Activated CD4-positive, alpha-beta memory T cell treated with anti-CD3 and anti-CD28 coated beads for 36 hours (primary cell): ENCODE measurements at places on chromosomes 6 and 20. TPM values are rescaled to one million over a fixed set of nuclear protein-coding genes. Genes with fewer than 3 reads are reported as not detected.
A peak's percentile ranks its signal among the peaks of the same experiment; 100 is the strongest.

Gene GPLD1
- total RNA-seq: 0.19 TPM

Gene HLA-DQA1
- total RNA-seq: 1.4 TPM

GRCh38 chr20:19544684-19545083 lies 213.4 kb upstream of the RIN2 start:
- H3K4me3 ChIP-seq: no peak overlapping the region
- peaks cover 1% of the 10 kb centered on the region for H3K4me1 ChIP-seq
- H3K27ac ChIP-seq: no peak overlapping the region
- DNase-seq: no peak

GRCh38 chr6:159726255-159726917 lies 920 bp upstream of the WTAP start:
- H3K27ac ChIP-seq: peak overlapping the region; percentile 98
- H3K4me1 ChIP-seq: peaks cover 40% of the 10 kb centered on the region
- H3K27me3 ChIP-seq: no peaks in the 10 kb centered on the region

GRCh38 chr6:17984812-17985670 lies 2.4 kb downstream of the KIF13A start:
- peaks cover 10% of the 10 kb centered on the region for H3K4me1 ChIP-seq
- H3K36me3 ChIP-seq: no peaks in the 10 kb centered on the region
- peaks cover 48% of the 10 kb centered on the region for H3K27me3 ChIP-seq
- DNase-seq: no peak
- no peak overlapping the region for H3K4me3 ChIP-seq

Gene BICRAL
- total RNA-seq: 12.0 TPM

- no peak overlapping the region for H3K4me3 ChIP-seq
- no peaks in the 10 kb centered on the region for H3K36me3 ChIP-seq
- H3K27ac ChIP-seq: no peak overlapping the region
- DNase-seq: no peak
- H3K27me3 ChIP-seq: no peaks in the 10 kb centered on the region
Observed at GRCh38 chr6:81897793-81898192, 145.3 kb upstream of the TENT5A start.

- H3K4me3 ChIP-seq: no peak overlapping the region
- DNase-seq: no peak
- H3K36me3 ChIP-seq: no peaks in the 10 kb centered on the region
- no peaks in the 10 kb centered on the region for H3K27me3 ChIP-seq
Observed at GRCh38 chr6:165704045-165704748, 41.2 kb upstream of the PDE10A start.

GRCh38 chr6:78324213-78324612 lies 543.1 kb upstream of the IRAK1BP1 start:
- H3K36me3 ChIP-seq: no peaks in the 10 kb centered on the region
- H3K4me3 ChIP-seq: no peak overlapping the region
- no peaks in the 10 kb centered on the region for H3K4me1 ChIP-seq

DNA sequence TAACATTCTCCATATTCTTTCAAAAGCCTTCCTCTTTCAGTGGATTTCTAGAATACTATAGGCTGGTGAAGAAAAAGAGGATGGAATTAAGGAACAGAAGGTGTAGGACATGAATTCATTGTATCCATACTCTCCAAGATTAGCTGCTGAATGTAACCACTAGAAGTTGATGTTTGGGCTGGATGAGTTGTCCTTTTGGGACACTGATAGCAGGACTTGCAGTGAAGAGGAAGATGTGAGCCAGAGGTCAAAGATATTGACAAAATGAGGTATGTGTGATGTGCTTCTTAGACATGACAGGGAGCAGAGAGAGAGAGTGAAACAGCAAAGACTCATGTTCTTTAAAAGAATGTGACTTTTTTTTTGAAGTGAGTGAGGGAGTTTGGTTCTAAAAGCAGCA lies 134.3 kb upstream of the MAN1A1 start:
- DNase-seq: no peak
- no peak overlapping the region for H3K27ac ChIP-seq
- H3K4me1 ChIP-seq: no peaks in the 10 kb centered on the region
- no peak overlapping the region for H3K4me3 ChIP-seq
- H3K36me3 ChIP-seq: no peaks in the 10 kb centered on the region

Gene EXOC2
- total RNA-seq: 40.5 TPM

DNA sequence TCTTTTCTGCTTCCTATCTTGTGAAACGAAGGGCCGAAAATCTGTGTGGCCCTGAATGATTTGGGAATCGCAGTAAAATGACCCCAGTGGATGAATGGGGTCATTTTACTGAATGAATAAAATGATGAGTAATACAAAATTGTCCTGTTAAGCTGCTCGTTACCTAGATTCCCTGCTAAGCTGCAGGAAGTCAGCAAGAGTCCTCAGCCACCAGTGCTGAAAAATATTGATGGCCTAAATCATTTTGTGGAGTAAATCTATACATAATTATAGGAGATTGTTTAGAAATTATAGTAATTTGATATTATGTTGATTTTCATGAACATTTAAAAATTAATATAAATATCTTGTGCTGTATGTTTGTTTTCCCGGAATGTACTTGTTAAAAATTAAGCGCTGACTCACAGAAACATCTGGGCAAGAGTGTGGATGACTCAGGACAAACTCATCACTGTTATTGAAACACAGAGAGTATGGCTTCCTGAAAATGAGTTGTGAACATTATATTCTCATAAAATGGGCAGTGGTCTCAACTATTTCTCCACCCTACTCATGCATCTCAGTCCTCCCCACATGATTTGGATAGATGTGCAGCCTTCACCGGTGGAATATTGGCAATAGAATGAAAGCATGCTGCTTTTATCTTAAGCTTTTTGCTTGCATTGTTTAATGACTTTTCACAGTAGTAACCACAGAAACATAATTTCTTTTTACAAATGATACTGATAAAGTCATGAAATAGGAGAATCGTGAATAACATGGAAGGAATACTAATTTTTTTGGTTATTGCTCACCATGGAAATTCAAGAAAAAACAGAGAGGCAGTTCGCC lies 36.2 kb upstream of the RGS17 start:
- no peak overlapping the region for H3K4me3 ChIP-seq
- H3K27me3 ChIP-seq: no peaks in the 10 kb centered on the region
- no peaks in the 10 kb centered on the region for H3K36me3 ChIP-seq
- no peak for DNase-seq

DNA sequence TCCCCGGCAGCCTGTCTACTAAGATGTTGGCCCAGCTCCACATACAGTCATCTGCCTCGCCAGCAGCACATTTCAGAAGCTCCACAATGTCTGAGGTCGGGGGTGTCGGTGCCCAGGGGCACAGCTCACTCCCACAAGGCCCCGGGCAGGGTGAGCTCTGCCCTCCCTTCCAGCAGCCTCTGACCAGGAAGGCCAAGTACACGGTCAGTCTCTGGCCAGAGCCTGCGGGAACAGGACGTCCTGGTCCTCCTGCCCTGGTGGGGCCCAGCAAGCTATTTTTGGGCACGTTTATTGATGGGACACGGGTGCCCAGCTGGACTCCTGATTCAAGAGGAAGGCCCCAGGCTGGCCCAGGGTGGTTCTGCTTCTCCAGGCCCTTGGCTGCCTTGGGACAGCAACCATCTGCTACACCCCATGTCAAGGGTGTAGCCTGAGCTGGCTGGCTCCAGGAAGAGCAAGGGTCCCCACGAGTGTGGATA lies 114.9 kb upstream of the PTPN1 start:
- no peak overlapping the region for H3K27ac ChIP-seq
- H3K4me3 ChIP-seq: no peak overlapping the region
- peaks cover 6% of the 10 kb centered on the region for H3K4me1 ChIP-seq
- no peak for DNase-seq

Gene PSMG4
- 24.2 TPM for total RNA-seq

GRCh38 chr6:140729521-140729920 lies 1355.1 kb upstream of the CITED2 start:
- H3K36me3 ChIP-seq: no peaks in the 10 kb centered on the region
- no peaks in the 10 kb centered on the region for H3K27me3 ChIP-seq
- DNase-seq: no peak

DNA sequence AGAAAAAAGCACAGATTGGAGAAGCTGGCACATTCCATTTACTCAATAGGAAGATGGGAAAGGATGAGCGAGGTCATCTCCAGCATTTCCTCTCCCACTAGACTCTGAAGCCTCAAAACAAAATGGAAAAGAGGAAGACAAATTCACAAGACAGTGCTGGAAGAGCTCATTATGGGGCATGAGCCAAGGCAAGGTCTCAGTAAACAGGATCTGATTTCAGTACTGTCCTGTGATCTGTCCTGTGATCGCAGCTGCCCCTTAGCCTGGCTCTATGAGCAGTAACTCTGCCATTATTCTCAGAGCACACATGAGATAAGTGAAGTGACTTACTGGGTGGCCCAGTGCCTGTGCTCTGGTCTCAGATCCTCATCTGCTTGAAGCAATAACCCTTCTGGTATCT lies 68.1 kb upstream of the SLC4A11 start:
- H3K27ac ChIP-seq: no peak overlapping the region
- no peak for DNase-seq
- H3K27me3 ChIP-seq: no peaks in the 10 kb centered on the region
- H3K4me3 ChIP-seq: no peak overlapping the region
- H3K36me3 ChIP-seq: no peaks in the 10 kb centered on the region

Gene ENPP4
- 8.8 TPM for total RNA-seq

DNA sequence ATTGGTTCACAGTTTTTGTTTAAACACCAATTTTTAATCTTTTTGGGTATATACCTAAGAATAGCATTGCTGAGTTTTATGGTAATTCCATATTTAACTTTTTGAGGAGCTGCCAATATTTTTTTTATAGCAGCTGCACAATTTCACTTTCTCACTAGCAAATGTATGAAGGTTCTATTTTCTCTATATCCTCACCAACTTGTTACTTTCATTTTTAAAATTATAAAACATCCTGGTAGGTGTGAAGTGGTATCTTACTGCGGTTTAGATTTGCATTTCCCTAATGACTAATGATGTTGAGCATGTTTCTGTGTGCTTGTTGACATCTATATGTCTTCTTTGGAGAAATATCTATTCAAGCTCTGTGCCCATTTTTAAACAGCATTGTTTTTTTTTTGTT lies 452.1 kb downstream of the GRIK2 start:
- no peak for DNase-seq
- H3K36me3 ChIP-seq: no peaks in the 10 kb centered on the region
- no peaks in the 10 kb centered on the region for H3K4me1 ChIP-seq
- no peak overlapping the region for H3K27ac ChIP-seq
- H3K4me3 ChIP-seq: no peak overlapping the region

GRCh38 chr6:75344021-75344420 lies 59.4 kb upstream of the TMEM30A start:
- H3K4me3 ChIP-seq: no peak overlapping the region
- H3K27ac ChIP-seq: no peak overlapping the region
- no peak for DNase-seq
- no peaks in the 10 kb centered on the region for H3K4me1 ChIP-seq
- H3K27me3 ChIP-seq: peaks cover 5% of the 10 kb centered on the region

DNA sequence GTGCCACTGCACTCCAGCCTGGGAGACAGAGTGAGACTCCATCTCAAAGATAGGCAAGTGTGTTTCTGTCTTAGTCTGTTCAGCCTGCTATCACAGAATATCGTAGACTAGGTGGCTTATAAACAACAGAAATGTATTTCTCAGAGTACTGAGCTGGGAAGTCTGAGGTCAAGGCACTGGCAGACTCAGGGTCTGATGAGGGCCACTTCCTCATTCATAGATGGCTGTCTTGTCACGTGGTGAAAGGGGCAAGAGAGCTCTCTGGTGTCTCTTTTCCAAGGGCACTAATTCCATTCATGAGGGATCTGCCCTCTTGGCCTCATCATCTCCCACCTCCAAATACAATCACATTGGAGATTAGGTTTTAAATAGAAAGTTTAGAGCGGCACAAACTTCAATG lies 95.6 kb upstream of the PHACTR3 start:
- no peak overlapping the region for H3K4me3 ChIP-seq
- H3K27ac ChIP-seq: no peak overlapping the region
- H3K4me1 ChIP-seq: no peaks in the 10 kb centered on the region
- peaks cover 14% of the 10 kb centered on the region for H3K27me3 ChIP-seq
- no peak for DNase-seq
- H3K36me3 ChIP-seq: no peaks in the 10 kb centered on the region

GRCh38 chr6:134738211-134738885 lies 211.6 kb downstream of the ALDH8A1 start:
- H3K36me3 ChIP-seq: no peaks in the 10 kb centered on the region
- H3K4me1 ChIP-seq: no peaks in the 10 kb centered on the region
- peaks cover 6% of the 10 kb centered on the region for H3K27me3 ChIP-seq

Gene IP6K3
- not detected for total RNA-seq

Gene CCND3
- 570 TPM for total RNA-seq

- H3K36me3 ChIP-seq: no peaks in the 10 kb centered on the region
- no peaks in the 10 kb centered on the region for H3K4me1 ChIP-seq
- DNase-seq: no peak
- no peak overlapping the region for H3K4me3 ChIP-seq
Observed at GRCh38 chr20:8421981-8422380, 289.9 kb downstream of the PLCB1 start.

Gene DDR1
- 8.7 TPM for total RNA-seq

Gene F13A1
- not detected for total RNA-seq

Gene ZNF165
- 3.7 TPM for total RNA-seq

Gene TCEA2
- total RNA-seq: 27.3 TPM

Gene DACT2
- total RNA-seq: not detected

GRCh38 chr6:79034865-79035264 lies 43.2 kb downstream of the PHIP start:
- peak; percentile 35 for DNase-seq
- peaks cover 51% of the 10 kb centered on the region for H3K36me3 ChIP-seq
- H3K4me1 ChIP-seq: peaks cover 68% of the 10 kb centered on the region
- no peaks in the 10 kb centered on the region for H3K27me3 ChIP-seq

- H3K4me3 ChIP-seq: no peak overlapping the region
- H3K27ac ChIP-seq: no peak overlapping the region
- H3K27me3 ChIP-seq: peaks cover 32% of the 10 kb centered on the region
- DNase-seq: no peak
Observed at GRCh38 chr20:38706509-38706908, 17.8 kb upstream of the SLC32A1 start.

Gene ULBP2
- 1.2 TPM for total RNA-seq

Gene EZR
- 255 TPM for total RNA-seq

DNA sequence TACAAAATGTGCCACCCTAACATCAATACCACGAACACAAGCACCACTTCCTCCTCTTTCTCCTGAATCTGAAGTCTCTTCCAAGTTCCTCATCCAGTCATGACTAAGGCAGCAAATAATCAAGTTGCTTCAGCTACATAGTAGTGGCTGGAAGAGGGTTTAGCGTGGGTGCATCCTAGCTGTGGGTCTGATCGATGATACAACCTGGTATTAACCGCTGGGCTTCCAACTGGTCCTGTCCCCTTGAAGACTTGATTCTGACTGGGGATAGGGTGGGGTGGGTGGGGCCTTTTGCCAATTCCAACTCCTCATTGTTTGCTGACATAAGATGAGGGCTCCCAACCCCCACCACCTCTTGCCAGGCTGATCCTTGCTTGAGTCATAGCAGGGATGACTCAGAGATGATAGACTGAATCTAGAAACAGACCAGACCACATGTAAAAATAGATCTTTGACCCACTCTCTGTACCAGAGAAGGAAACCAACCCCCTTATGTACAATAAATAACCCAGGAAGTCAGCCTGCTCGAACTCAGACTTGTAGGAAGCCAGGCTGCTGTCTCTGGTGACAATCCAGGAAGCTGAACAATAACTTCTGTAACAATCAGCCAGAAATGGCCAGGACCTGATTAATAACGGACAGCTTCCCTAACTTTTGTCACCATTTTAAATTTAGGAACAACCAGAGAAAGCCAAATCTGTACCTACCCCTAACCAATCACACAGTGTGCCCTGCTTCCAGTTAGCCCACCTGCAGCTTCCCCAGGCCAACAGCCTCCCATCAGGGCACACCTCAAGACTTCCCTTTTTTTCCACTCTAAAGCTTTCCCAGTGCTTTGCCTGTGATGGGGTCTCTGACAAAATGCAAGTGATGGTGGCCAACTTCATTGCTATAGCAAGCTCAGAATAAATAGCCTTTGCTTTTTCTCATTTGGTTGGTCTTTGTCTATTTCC lies 68.9 kb upstream of the FAM184A start:
- H3K27me3 ChIP-seq: peaks cover 2% of the 10 kb centered on the region
- H3K4me1 ChIP-seq: peaks cover 35% of the 10 kb centered on the region
- H3K36me3 ChIP-seq: no peaks in the 10 kb centered on the region
- peak overlapping the region; percentile 26 for H3K27ac ChIP-seq
- peak; percentile 75 for DNase-seq
